ENCODE measurements at places on chromosomes 13 and 19. TPM values are rescaled to one million over a fixed set of nuclear protein-coding genes. Genes with fewer than 3 reads are reported as not detected.

Gene RNF17
- total RNA-seq = not detected

Gene PET100
- 35.8 TPM for total RNA-seq

GRCh38 chr13:47111499-47111898, 214.6 kb upstream of the HTR2A start:
- DNase-seq = no peak

- DNase-seq = no peak
Measured at GRCh38 chr19:1423436-1424191, 14.6 kb upstream of the RPS15 start.

Measured in A172 (cell line).